Fibroblast of the aortic adventitia (primary cell): ENCODE measurements at places on chromosomes 3 and 15. TPM values are rescaled to one million over a fixed set of nuclear protein-coding genes. Genes with fewer than 3 reads are reported as not detected.

DNA sequence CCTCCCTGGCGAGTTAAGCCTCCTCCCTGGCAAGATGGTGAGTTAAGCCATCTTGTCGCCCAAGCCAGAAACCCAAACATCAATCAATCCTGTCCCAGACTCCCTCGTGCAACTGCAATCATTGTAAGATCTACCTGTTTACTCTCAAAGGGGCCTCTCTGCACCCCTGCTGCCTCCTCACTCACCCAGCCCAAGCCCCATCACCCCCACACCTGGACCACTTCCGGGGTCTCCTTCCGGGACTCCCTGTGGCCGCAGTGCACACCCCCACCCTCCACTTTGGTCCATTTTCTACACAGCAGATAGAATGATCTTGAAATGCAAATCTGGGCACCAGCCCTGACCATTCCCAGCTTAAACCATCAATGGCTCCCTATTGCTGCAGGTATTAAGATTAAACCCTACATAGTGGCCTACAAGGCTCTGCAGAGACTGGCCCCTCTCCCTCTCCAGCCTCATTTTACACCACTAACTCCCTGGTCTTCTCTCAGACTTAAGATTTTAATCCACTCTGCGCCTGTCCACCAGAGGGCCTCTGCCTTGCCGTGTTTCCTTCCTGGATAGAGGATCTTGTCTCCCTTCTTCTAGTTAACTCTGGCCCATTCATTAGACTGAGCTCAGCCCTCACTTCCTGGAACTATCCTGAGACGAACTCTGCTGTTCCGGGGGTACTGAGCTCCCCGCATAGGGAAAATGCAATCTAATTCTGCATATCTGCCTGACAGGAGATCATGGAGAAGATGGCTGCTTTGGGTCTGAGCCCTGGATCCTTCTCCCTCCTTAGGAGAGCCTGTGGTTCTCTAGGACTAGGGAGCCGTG is 41.9 kb upstream of the SLC6A1 start:
- peak; percentile 57 for DNase-seq

DNA sequence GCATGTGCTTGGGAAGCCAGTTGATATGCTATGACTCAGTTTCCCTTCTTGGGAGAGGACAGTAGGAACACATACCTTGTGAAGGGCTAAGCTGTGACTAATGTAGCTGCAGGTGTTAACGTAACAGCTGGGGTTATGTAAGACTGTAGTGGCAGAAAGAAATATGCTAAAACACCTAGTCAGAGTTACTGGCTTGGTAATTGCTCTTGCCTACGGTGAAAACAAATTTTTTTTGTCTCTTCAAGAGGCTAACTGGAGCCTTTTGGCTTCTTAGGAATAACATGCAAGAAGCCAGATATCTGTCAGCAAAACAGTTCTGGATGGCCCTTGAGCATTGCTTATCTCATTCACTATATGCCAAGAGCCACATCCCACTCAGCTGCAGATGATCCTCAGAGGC is 1.4 kb downstream of the MAPKBP1 start:
- DNase-seq, result peak; percentile 61

DNA sequence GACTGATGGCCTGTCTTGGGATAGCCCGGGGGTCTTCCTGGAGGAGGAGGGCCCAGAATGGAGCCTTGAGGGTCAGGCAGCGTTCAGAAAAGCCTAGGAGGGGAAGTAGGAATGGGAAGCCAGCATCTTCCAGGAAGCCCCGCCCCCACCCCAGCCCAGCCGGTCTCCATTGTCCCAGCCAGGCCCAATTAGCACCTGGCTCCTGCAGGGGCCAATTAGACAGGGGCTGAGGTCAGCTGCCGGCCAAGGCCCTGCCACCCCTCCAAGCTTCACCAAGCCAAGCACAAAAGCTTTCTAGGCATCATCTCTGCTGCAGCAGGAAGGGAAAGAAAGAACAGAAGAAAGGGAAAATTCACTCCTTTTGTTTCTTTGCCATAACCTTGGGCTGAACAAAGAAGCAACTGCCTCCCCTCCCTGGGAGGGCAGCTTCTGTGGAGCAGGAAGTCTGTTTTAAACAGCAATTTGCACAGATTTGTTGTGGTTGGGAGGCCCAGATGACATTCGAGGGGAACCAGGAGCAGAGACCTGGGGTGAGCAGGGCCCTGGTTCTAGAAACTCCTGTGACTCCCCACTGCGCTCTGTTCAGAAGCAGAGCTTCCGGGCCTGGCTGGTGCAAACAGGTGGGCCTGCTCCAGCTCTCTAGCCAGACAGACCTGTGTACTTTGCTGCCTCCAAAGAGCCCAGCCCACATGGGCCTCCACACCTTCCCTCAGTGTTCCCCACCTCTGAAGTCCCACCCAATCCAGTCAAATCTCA is 47.7 kb downstream of the CYP11A1 start:
- no peak for DNase-seq

DNA sequence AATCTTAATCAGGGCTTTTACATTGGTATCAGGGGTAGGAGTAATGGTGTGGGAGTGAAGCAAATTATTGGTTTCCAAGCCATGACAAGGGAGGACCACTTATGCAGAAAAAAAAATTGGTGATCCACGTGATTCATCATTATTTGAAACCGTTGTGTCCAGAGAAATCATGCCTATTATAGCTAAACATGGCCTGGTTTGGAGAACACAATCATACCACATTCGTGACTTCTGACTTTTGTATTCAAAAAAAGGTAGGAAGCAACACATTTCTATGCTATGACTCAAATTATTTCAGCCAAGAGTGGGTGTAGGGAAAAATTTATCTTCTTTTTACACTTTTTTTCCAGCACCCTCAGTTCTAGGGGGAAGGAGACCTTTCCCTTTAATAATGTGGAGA is 924.3 kb upstream of the GBE1 start:
- DNase-seq, result no peak

- no peak for DNase-seq
These were observed 46.7 kb downstream of the ALCAM start for GRCh38 chr3:105413343-105413887.

GRCh38 chr3:115436767-115437301 is 186.5 kb upstream of the GAP43 start:
- peak; percentile 96 for DNase-seq

- no peak for DNase-seq
These were observed 126.0 kb downstream of the ZBTB20 start for GRCh38 chr3:115021061-115021460.

DNA sequence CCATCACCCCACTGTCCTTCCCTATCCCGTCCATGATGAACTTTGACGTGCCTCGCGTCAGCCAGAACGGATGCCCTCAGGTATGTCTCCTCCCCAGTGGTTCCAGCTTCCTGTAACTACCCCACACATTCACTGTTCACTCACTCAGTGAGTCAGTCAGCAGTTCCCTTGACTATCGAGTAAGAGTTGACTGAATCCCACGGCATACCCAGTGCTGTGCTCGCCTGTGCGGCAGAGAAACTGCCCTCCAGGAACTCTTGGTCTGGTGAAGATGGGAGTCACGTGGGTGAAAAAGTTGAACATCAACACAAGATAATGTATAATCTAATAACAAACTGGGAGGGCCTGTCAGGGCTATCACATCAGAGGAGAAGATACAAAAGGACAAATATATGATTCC is 36.7 kb downstream of the CCDC33 start:
- no peak for DNase-seq

DNA sequence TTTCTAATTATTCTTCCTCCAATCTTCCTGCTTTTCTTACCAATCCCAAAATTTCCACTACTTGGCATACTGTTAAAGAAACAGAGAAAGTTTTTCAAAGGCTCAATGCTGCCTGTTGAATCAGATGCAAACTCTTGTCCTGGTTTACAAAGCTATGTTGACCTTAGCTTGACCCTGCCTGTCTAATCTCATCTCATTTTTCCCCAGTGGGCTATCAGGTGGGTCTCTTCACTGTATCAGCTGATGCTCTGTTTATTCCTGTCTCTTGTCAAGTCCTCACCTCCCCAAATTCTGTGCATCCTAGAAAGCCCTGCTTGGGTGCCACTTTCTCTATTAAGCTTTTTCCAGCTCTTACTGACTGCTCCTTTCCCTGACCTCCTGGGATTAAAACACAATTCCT is 18.2 kb downstream of the NFKBIZ start:
- DNase-seq, result no peak

GRCh38 chr3:68256635-68257223 is 602.3 kb upstream of the SUCLG2 start:
- no peak for DNase-seq

DNA sequence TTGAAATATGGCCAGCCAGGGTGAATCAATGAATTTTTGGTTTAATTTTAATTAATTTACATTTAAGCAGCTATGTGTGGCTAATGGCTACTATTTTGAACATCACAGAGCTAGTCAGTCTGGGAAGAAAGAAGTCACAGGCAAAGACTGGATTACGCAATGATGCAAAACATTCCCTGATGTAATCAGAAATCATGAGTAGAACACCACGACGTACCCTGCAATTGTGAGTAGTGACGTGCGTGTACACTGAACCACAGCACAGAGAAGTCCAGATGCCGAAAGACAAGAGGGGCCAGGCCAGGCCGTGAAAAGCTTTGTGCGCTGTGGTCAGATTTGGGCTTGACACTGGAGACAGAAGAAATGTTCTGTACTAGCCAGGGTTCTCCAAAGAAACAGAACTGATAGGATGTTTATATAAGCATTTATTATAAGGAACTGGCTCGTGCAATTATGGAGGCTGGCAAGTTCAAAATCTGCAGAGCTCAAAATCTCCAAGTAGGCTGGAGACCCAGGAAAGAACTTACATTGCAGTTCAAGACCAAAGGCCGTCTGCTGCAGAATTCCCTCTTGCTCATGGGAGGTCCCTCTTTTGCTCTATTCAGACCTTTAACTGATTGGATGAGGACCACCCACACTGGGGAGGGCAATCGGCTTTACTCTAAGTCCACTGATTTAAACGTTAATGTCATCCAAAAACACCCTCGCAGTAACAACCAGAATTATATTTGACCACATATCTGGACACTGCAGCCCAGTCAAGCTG is 44.6 kb downstream of the SH3BP5 start:
- peak; percentile 97 for DNase-seq

DNA sequence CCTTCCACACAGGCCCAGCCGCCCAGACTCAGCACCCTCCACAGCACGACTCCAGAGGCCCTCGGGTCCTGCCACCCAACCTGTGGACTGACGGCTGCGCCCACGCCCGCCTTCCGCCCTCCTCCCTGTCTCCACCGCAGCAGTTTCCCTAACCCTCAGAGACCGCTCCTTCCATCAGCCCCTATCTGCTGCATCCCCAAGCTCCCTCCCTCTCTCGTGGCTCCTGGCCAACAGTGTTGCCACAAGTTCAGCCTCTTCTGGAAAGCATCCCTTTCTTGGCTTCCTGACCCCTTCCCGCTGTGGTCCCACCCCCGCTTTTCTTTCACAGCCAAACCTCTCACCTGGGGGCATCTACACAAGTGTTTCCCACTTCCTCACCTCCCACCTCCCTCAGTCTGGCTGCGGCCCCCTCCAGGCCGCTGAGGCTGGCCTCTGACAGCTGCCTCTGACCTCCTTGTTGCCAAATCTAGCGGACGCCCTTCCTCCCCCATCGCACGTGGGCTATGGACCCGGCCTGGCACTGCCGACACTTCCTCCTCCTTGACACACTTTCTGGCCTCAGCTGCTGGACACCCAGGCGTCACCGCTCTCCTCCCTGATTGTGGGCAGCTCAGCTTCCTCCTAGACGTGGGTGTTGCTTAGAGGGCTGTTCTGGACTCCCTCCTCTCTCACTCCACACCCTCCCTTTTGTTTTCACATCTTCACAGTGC is 168.8 kb upstream of the TLE3 start:
- DNase-seq, result peak; percentile 44

DNA sequence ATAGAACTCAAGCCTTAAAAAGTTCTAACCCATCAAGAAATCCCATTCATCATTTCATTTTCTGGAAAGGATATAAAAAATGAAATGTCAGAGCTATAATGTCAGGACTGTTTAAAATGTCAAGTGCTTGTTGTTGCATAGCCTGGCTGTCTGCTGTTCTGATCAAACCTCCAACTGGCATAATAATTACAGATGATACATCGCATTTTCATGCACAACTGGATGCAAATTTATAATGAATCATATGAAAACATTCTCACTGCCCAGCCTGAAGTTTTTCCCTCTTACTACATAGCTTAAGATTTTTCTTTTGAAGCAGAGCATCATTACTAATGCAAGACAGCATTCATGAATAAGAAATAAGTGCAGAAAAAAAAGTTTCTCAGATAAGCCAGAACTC is 46.5 kb downstream of the GUCA1C start:
- DNase-seq, result no peak

DNA sequence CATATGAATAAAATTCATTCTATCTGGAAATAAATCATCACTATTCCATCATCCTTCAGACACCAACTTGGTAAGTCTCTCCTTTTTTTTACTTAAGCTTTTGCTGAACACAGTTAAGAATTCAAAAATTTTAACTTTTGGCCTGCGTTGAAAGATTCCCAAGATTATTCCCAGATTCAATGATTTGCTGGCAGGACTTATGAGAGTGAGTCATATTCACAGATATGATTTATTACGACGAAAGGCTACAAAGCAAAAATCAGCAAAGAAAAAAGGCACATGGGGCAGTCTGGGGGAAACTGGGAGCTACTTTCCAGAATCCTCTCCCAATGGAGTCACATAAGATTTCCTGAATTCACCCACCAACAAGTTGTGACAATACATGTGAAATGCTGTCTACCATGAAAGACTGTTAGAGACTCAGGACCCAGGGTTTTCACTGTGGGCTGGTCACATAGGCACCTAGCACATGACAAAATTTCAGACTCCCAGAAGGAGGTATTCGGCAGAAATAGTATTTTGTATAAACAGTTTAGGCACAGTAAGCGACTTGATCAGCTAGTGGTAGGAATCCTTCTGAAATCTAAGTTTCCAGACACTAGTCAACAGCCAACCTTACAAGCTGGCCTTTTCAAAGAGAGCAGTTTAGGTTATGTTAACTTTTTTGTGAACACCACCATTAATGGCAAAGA is 82.1 kb downstream of the DLG1 start:
- DNase-seq, result peak; percentile 95

DNA sequence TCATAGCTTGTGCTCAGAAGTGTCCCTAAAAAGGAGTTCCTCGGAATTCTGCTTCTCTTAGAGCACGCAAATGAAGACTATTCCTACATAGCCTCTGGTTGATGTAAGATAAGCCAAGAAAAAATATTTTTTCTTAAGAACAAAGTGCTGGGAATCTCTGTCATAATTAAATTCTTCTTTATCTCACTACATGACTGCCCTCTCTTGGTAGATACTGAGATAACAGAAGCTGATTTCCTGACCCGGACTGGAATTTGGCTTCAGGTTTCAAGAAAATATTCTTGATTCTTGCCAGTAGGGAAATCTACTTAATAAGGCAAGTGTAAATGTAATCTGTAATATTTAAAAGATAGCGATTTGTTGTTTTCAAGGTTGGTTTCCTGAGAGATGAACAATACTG is 31.3 kb upstream of the SETMAR start:
- DNase-seq, result peak; percentile 39

- DNase-seq, result no peak
These were observed 1041.2 kb downstream of the TUSC7 start for GRCh38 chr3:117750674-117751269.

- no peak for DNase-seq
These were observed 36.8 kb upstream of the TRH start for GRCh38 chr3:129937717-129938116.

- DNase-seq, result no peak
These were observed 41.3 kb upstream of the TNFSF10 start for GRCh38 chr3:172564499-172564898.

- peak; percentile 2 for DNase-seq
These were observed 30.8 kb downstream of the MDFIC2 start for GRCh38 chr3:70281663-70282062.

Gene RASGRF1
- total RNA-seq, result not detected in 2 replicates

Gene CAND2
- 6.1 and 11.4 TPM in 2 replicates for total RNA-seq

Gene ATG7
- 97.9 and 142 TPM in 2 replicates for total RNA-seq
